ENCODE measurements at places on chromosomes 2 and 18. TPM values are rescaled to one million over a fixed set of nuclear protein-coding genes. Genes with fewer than 3 reads are reported as not detected.

GALNT14 gene
- 0.20 TPM for total RNA-seq

GRCh38 chr2:173347305-173348168, 7.1 kb upstream of the CDCA7 start:
- DNase-seq, result no peak

GRCh38 chr2:10564876-10565445, 116.8 kb upstream of the ODC1 start:
- no peak for DNase-seq

MEP1B gene
- total RNA-seq, result not detected

GRCh38 chr2:69490486-69490885, 53.3 kb upstream of the NFU1 start:
- DNase-seq, result no peak

DNA sequence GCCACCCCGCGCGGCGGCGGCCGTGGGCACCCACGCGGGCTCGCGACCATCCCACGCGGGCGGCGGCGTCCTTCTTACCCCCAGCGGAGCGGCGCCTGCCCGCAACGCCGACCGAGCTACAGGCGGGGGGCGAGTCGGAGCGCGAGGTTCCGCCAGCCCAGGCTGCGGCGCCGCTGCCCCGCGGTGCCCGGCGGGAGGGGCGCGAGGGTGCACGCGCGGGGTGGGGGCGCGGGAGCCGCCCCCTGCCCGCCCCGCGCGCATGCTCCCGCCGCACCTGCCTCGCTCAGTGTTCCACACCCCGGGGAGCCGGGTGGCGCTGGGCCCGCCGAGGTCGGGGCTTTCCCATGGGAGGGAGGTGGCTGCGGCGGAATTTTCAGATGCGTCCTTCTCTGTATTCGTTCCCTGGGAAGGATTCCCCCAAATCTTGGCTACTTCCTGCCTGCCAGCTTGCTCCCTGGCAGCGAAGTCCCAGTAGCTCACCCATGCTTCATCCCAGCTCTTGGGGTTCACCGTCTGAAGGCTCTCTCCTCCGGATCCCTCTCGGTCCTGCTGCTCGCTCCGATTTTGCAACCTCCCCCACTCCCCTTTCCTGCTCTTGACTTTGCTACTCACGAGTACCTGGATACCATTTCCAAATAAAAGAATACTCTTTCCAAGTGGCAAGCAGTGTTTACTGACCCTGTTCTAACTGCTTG, at the start of gene L3MBTL4:
Gene L3MBTL4 (minus strand): TSS at position 189 of the 695 bp plus-strand sequence. CDS start 103,286 bp downstream, outside the sequence.
- DNase-seq, result no peak

DNA sequence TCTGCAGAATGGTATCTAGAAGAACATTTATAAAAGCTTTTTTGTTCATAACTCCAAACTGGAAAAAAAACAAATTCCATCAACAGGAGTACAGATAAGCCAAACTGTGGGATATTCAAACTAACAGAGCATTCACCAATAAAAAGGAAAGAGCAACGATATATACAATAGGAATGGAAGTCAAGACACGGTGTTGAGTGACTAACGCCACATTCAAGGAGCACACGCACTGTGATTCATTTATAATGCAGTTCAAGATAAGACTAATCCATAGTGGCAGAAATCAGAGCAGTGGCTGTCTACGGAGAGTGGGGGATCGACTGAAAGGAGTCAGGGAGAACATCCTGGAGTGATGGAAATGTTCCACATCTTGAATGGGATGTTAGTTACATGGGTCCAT, 70.7 kb downstream of the CABYR start:
- DNase-seq, result peak; percentile 49

SRBD1 gene
- total RNA-seq, result 9.8 TPM

DNA sequence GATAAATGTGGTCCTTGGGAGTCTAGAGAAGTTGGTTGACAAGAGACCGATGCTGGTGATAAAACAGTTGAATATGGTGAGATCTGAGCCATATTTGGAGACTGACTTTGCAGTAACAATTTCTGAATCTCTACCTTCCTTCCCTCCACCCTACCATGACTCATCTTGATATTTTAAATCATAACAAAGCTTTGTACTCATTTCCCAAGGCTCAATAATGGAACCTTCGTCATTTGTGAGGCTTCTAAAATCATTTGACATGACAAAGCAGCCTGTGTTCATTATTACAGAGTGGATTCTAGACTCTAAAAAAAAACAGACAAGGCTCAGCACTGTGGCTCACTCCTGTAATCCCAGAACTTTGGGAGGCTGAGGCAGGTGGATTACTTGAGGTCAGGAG, 38.5 kb upstream of the PDCL3 start:
- peak; percentile 61 for DNase-seq

GRCh38 chr2:171281110-171281509, 120.4 kb upstream of the TLK1 start:
- DNase-seq, result no peak
